Germinal center (tissue), 1 donor: ENCODE measurements at places on chromosomes 1 and 21.

GRCh38 chr1:32758795-32759430 is 56.3 kb upstream of the SYNC start:
- no peak for DNase-seq

DNA sequence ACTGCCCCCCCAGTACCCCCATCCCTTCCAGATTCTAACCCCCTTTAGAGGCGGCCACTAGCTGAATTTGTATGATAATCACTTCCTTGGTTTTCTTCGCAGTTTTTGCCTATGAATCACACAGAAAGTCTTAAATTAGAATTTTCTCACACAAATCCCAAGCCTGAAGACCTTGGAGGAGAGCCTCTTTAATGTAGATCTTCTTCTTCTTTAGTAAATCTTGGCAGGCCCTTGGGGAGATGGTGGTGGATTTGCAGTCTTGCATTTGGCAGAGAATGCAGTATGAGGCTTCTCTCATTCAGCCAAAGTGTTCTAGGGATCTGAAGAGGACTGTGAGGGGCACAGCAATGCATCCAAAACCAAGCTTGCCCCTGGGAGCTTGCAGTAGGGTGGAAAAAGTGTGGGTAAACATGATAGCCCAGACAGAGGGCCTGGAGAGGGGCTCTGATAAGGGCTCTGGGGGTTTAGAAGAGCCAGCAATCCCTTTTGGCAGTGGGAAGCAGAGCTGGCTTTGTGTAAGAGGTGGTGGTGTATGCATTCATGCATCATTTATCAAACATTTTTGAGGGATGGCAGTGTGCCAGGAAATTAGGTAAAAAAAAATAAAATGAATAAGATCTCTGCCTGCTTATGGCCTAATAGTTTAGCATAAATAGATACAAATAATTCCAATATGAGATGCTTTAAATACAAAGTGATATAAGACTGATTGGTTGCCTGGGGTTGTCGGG is 7.7 kb upstream of the CDC42 start:
- DNase-seq, result no peak

DNA sequence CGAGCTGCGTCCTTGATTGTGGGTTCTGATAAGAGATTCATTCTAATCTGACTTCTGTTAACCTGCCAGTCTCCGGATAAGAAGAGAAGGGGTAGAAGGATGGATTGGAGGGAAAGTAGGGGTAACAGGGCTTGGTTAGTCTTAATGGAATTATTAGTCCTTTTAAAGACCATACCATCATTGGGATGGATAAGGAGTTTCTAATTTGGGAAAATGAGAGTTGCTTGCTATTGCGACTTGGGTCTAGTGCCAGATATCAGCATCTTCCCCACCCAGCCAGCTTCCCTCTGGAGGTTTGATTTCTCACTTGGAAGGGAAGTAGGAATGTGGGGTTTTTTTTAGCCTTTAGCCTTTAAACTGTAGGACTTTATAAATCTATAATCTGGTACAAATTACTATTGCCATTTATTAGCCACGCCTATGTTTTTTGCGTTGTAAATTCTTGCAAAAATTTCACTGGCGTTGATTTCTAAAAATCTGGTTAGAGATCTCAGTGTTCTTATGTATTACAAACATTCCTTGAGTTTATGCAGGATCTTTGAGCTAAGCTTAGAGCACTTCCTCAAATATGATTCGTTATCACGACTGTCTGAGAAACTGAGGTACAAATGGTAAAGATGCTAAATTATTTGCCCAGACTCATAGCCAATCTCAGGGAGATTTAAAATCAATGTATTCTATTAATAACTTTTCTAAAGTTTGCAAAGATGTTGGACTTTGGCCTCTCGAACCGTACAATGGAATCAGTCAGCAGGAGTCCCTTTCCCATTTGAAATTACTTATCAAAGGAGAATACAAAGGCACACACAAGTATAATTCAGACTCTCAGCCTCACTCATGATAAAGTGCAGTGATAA is 1.3 kb downstream of the FAM20B start:
- DNase-seq, result no peak

DNA sequence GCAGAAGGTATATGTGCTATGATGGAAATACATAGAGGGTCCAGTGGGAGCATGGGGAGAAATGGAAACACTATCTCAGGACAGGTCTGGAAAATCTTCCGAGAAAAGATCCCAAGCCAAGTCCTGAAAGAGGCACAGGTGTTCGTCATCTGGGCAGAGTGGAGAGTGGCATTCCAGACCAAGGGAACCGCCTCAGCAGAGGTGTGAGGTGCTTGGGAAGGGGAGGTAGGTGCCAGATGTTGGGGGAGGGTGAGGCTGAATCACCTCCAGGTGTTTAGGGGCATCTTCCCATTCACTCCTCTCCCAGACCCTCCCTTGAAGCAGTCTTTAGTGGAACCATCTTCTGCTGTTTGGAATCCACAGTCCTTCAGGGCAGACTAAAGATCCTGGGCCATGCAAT is 23.5 kb upstream of the LRRN2 start:
- DNase-seq, result no peak

GRCh38 chr21:29157080-29157479 is 26.6 kb downstream of the MAP3K7CL start:
- DNase-seq, result no peak

GRCh38 chr1:207894704-207895103 is 16.2 kb downstream of the CD34 start:
- DNase-seq, result no peak

GRCh38 chr1:51875291-51875772 is 3.2 kb downstream of the NRDC start:
- DNase-seq, result no peak

- DNase-seq, result no peak
Observed at GRCh38 chr1:22680726-22681125, 27.7 kb downstream of the C1QB start.

- DNase-seq, result no peak
Observed at GRCh38 chr1:181742426-181742825, 259.1 kb downstream of the CACNA1E start.

DNA sequence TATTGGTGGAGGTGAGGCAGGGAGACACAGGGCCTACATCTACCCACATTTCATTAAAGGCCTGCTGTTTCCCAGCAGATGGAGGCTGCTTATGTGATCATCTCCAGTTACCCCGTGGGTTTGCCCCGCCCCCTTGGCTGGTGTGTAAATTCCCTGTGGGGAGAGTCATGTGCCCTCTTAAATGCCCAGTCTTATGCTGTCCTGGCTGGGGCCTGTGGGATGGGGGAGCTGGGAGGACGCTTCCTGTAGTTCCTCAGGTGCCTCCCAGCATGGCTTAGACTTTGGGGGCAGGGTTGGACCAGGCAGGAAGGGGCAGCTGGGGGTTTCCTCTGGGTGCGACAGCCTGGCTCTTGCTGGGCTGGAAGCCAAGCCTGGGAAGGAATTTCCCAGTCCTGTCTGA is 15.5 kb upstream of the CITED4 start:
- no peak for DNase-seq

- no peak for DNase-seq
Observed at GRCh38 chr1:162091681-162092524, 22.4 kb downstream of the NOS1AP start.

DNA sequence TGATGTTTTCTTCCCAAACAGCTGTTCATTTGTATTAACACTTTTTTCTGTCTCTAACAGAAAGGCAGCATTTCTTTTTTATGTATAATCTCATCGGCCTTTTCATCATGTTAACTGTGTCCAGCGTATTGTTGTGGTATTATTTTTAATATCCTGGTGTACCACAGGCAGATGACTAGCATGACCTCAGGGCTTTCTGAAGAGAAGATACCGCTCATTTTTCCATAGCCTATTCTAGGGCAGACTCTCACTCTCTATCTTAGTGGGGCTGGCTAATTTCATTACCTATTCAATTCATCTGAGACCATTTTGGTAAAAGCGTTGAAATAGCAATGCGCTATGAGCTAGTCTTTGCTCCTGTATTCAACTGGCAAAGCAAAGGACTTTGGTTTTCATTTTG is 209.9 kb downstream of the SDCCAG8 start:
- no peak for DNase-seq

- DNase-seq, result peak; percentile 35
Observed at GRCh38 chr1:246482805-246483568, 24.1 kb downstream of the SMYD3 start.

- peak; percentile 90 for DNase-seq
Observed at GRCh38 chr1:93878889-93879586, at the start of gene DNTTIP2. TSS of gene DNTTIP2 (minus strand) at chr1:93879206. CDS start at chr1:93879148, 58 bp downstream.

GRCh38 chr1:118861216-118861615 is 126.9 kb downstream of the TBX15 start:
- no peak for DNase-seq

GRCh38 chr1:218591966-218592365 is 246.8 kb downstream of the TGFB2 start:
- DNase-seq, result no peak

GRCh38 chr1:101371259-101371658 is 134.4 kb downstream of the S1PR1 start:
- no peak for DNase-seq

DNA sequence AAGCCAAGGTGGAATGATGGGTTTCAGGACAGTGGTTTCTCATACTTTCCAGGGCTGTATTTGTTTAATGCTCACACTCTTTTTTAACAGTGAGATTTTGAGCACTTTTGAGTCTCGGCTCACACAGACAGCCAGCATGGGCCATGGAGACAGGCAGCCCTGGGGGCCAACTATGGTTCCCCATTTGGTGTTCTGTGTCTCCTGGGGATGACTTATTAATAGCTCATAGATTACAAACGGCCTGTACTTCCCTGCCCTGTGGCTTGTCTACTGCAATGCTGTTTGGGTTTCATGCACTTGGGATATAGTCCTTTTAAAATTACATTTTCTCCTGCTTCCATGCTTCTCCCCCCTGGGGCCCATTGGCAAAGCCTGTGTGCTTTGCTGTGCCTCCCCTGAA is 178.3 kb downstream of the KCNJ6 start:
- DNase-seq, result no peak

GRCh38 chr1:116334015-116334547 is 39.0 kb upstream of the ATP1A1 start:
- no peak for DNase-seq

GRCh38 chr21:42747276-42747701 is 93.9 kb downstream of the PDE9A start:
- no peak for DNase-seq

DNA sequence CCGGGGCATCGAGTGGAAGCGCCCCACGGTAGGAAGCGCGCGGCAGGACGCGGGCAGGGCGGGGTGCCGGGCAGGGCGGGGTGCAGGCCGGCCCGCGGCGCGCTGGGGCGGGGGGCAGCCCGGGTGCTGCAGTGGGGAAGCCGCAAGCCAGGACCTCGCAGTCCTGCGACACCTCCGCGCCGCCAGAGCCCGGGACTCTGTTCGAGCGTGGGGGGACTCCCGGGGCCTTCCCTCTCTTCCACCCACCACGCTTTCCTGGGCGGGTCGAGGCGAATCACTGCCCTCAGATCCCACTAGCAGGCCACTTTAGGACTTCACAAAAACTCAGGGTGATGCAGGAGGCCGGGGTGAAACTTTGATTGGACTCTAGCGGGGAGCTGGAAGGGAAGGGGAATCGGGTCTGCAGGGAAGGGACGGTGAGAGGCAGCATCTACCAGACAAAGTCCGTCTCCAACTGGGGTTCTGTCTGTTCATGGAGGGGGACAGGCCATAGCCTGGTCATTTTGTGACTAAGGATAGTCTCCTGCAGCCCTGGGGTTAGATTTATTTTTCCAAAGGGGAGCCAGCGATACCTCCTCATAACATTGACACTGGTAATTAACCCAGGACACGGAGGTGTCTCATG is 623 bp downstream of the CAPN2 start:
- DNase-seq, result peak; percentile 29

DNA sequence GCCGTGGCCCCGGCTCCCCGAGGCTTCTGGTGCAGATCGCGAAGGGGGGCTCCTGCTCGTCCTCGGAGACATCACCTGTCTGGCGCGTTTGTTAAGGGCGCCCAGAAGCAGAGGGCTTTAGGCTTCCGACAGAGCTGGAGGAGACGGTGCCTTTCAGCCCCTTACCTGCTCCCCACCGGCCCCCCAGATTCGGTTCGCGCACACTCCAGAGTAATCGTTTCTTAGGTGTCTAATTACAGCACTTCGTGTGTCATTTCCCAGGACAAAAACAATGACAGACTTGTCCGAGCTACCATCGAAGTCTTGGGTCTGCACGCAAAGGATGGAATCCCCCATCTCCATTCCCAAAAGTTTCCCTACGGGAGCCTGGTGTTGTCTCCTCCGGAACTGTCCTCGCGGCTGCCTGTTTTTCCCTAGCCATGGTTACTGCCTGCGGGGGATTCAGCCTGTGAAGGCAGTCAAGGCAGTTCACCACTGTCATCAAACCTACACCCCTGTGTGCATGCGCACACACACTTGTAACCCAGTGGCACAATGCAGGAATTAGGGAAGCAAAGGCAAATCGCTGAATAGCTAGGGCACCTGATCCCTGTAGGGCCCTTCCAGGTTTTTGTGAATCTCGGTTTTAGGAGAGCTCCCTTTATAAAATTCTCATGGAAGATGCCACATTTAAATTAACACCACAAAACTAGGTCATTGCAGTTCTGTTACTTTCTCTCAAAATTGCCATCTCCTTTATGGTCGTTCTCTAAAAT is 738 bp upstream of the CDC42BPA start:
- no peak for DNase-seq

DNA sequence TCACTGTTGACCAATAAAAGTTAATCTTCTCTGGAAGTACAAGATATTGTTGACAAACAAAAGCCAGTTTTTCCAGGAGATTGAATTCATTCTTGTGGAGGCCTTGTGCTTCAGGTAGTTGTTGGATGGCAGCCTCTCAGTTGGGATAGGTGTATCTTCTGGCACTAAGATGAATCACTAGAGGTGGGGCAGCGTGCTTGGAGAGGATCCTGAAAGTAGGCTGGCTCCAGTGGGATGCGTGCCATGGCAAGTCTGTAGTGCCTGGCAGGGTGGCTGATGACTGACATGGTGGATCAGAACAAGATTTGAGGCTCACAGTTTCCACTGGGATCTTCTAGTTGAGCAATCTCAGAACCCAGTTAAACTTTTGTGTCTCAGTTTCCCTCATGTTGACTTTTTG is 2.4 kb downstream of the VPS13D start:
- DNase-seq, result no peak

DNA sequence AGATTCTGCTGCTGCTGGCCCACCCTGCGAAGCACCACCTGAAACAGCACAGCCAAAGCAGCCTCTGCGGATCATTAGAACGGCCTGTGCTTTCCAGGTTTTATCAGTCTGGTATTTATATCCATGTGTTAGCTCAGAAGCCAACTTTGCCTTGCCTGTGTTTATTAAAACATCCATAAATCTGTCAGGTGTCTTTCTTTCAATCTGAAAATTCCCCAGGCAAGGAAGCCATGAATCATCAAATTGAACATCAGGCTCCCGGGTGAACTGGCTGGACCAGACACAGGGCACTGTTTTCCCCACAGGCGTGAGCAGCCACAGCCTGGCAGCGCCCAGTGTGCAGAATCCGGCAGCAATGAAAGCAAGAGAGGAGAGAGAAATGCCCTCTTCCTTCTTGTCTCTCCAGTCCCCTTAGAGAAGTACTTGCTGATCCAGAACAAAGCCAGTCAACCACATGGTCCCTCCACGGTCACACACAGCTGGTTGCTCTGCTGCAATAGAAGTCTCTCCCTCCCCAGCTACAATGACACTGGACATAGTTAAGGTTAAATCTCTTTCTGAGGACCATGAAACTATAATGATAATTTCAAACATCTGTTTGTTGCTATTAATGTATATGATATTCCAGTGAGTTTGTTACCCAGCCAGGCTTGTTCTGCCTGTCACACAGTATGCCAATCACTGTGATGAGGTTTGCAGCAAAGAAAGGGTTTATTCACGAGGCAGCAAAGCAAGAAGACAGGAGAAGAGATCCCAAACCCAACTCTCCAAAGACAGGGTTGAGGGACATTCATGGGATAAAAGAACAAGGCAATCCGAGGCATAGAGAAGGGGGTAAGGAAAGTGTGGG is 212.1 kb upstream of the FMN2 start:
- no peak for DNase-seq
